ENCODE measurements at places on chromosomes 5 and 9.

DNA sequence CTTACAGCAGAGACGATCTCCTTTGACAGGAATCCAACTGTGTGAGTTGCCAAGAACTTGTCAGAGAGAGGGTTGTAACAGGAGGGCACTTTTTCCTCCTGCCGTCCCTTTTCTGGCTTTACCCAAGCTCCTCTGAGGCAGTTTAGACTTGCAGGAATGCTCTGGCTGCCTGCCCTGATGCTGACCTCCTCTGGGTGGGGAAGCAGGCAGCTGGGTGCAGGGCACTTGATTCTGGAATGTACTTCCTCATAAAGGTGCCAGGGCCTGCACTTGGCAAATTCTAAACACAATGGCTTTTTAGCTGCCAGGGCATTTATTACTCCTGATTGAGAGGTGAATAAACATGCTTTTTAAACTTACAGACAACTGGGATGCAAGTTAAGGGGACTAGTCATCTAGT is 190.4 kb downstream of the EPB41L4A start:
- no peak for DNase-seq

DNA sequence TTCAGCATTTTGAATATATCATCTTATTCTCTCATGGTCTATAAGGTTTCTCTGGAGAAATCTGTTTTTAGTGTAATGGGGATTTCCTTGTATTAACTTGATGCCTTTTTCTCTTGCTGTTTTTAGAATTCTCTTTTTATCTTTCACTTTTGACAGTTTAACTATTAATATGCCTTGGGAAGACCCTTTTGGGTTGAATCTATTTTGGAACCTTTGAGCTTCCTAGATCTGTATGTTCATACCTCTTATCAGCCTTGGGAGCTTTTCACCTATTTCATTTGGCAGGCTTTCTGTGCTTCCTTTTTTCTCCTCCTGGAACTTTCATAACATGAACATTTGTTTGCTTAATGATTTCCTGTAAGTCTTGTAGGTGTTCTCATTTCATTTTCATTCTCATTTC is 22.2 kb downstream of the RCL1 start:
- no peak for DNase-seq

GRCh38 chr9:124742940-124743339 is 28.2 kb downstream of the NR6A1 start:
- DNase-seq, result no peak

DNA sequence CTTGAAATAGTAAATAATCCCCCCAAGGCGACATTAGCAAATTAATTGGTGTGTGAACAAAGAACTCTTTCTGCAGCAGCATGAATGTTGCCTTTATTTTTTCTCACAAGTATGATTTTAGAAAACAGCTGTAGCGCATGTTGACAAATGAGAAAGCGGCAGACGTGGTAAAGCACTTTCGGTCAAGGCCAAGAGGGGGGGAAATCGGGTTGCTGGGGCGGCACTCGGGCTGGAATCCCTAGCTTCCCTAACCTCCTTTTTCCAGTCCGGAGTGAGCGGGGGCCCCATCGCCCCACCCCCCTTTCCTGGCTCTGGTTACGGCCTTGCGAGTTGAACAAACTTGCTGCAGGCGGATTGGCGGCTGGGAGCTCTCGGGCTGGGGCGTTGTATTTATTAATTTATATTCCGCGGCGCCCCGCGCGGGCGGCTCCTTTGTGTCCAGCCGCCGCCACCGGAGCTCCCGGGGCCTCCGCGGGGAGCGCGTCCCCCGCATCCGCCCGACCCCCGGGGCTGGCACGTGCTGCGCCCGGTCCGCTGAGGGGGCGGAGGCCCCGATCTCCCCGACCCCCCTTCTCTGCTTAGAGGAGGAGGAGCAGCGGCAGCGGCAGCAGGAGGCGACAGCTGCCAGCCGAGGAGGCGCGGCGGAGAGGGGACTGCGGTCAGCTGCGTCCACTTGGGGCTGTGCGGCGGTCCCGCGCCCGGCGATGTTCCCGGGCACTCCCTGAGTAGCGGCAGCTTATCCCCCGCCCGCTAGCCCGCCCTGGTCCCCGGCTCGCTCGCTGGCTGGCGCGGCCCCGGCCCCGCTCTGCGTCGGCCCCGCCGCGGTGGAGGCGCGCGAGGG is at the start of gene RHOBTB3:
RHOBTB3 (plus strand) TSS at position 607 of the 841 bp plus-strand sequence. CDS start 347 bp downstream, outside the sequence.
- DNase-seq, result peak; percentile 86

DNA sequence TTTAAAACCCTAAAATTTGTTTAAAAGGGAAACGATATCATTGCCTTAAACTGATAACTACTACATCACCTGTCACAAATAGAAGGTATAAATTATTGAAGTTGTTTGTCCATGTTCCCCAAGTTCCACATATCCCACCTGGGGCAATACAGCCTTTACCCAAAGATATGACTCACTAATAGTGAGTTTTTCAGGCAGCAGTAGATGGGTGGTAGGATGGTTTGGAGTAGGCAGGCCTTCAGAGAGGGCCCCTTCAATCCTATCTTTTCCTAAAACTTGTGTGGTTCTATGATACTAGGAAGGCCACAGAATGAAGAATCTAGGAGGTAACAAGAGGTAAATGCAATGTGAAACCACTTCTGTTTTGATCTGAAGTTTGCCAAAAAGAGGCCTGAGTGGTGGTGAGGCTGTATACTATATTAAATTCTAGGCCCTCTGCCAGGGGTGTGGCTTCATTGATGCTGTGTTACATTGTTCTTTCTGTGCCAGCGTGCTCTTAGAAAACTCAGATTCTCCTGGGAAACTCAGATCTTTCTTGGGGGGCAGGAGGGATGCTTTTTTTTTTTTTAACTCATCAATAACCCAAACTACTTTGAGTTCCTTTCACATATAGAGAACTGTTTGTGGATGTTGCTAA is 7.2 kb downstream of the CYSTM1 start:
- no peak for DNase-seq

DNA sequence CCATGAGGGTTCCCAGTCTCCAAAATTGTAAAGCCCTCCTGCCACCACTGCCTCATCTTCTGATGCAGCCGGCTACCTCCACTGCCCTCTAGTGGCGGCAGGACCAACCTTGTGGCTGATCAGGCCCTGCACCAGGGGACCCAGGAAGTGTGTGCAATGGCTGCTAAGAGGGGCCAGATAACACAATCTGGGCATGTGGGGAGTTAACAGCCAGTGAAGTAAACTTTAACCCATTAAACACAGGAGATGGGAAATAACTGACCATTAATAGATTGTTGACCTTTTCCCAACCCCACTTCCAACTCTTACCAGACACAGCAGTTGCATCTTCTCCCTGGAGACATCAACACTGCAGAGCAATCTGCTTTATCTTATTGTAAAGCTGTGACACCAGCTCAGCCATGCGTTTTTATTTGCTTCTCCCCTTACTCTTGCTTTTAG is 63.3 kb downstream of the FREM1 start:
- DNase-seq, result peak; percentile 2

DNA sequence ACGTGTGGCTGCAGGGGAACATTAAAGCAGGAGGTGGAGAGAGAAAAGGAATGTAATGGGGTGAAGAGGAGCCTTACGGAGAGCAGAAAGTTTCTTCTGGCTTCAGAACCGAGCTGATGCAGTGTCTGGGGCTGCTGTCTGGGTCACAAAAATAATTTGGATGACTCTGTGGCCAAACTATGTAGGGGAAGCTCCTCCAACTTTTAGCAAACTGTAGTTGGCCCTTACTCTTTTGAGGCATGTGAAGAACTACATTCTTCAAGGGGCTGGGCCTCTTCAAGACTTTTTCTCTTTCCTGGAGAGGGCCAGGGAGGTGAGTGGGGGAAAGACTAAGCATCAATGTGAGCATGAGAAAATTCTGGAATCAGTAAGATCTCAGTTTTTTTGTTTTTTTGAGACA is 31.9 kb upstream of the SPARC start:
- DNase-seq, result no peak

DNA sequence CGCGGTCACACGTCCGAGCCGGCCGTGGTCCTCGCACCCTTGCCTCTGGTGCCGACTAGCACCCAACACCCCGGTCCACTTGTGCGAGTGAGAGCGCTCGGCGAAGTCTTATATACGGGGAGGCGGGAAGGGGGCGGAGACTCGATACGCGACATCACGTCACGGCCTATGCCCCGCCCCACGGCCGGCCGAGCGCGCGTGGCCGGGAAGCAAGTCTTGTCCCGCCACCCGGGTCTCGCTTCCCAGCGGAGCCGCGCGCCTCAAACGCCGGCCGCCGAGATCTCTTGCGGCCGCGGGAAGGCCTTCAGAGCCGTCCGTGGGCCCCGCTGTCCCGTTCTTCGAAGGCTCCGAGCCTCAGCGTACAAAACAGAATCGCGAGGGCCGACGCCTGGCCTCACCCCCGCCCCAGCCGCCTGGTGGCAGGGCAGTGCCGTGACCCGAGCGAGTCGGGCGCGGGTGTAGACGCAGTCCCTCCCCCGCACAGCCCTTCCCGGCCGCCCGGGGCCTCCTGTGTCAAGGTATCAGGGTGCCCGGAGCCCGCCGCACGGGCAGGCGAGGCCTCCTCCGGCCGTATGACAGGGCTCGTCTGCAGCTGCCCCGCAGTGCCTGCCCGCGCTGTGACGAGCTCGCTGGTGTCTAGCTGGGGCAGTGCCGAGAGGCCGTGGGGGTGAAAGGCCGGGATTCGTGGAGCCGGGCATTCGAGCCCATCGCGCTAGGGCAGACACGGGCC is at the start of gene PLK2:
PLK2 (minus strand) TSS at position 85 of the 730 bp plus-strand sequence. CDS start 127 bp downstream, outside the sequence.
- DNase-seq, result peak; percentile 91

DNA sequence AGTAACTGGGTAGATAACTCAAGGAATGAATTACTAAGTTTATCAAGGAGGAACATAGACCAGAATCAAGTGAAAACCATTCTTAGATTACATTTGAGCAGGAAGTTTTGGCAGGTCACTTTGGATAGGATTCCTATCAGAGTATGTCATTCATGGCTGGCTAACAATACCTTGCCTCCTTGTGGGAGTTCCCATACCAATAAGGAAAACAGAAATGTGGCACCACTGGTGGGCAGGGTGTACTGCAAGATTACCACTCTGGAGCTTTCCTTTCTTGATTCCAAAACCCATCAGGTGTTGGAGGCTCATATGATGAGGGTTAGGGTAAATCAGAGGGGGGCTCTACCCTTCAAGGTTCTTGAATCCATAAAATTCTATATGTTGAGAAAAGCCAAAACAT is 18.6 kb upstream of the SPATA31D1 start:
- DNase-seq, result no peak

GRCh38 chr9:125262294-125262991 is 817 bp downstream of the GAPVD1 start:
- no peak for DNase-seq

- no peak for DNase-seq
These were observed 130.1 kb downstream of the C5orf15 start for GRCh38 chr5:133838286-133838685.

DNA sequence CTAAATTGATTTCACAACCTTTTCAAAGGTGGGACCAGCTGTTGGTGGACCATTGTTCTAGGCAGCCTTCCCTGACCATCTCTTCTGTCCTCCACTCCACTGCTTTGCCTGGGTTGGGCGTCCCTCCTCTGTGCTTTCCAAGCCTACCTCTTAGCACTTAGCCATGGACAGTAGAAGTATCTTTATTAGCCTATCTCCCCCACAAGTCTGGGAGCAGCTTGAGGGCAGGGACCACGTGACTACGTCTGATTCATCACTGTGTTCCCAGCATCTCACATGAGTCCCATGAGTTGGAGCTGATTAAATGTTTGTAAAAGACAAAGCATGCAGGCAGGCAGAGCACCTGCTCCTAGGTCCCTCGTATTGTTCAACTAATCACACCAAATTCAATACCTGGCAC is 20.9 kb downstream of the MORN5 start:
- no peak for DNase-seq

DNA sequence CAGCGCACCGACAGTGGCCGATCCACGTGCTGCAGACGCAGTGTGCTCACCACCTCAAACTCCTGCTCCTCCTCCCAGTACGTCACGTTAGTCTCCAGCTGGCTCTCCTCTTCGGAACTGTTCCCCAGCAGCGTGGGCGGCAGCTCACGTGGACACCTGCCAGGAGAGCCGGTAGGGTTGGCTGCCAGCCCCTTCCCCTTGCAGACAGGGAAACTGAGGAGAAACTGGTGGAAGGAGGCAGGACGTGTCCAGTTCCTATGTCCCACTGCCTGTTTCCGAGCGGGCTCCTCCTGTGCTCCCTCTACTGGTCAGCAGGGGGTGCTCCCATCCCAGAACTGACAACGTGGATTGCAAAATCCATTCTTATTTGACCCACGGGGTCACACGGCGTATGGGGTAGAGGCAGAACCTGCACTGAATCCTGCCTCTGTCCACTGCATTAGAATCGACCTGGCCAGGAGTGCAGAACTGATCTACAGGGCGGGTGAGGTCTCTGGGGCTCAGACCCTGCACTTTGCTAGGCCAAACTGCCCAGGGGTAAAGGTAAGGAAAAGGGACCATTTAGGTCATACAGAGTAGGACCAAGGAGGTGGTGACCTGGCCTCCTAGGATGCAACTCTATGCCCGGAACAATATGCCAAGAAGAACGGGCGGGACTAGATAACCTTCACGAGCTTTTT is 25.7 kb downstream of the PDGFRB start:
- peak; percentile 52 for DNase-seq

DNA sequence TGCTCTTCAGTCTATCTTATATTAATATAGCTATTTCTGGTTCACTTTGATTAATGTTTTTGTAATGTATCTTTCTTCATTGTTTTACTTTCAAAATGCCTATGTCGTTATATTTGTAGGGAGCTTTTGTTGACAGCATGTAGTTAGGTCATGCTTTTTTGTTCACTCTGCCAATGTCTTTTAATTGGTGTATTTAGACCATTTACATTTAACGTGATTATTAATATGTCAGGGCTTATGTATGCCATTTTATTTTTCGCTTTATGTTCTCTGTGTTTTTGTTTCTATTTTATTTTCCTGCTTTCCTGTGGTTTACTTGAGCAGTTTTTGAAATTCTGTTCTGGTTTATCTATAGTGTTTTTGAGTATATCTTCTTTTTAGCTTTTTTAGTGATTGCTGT is 10.8 kb downstream of the GARIN3 start:
- no peak for DNase-seq

DNA sequence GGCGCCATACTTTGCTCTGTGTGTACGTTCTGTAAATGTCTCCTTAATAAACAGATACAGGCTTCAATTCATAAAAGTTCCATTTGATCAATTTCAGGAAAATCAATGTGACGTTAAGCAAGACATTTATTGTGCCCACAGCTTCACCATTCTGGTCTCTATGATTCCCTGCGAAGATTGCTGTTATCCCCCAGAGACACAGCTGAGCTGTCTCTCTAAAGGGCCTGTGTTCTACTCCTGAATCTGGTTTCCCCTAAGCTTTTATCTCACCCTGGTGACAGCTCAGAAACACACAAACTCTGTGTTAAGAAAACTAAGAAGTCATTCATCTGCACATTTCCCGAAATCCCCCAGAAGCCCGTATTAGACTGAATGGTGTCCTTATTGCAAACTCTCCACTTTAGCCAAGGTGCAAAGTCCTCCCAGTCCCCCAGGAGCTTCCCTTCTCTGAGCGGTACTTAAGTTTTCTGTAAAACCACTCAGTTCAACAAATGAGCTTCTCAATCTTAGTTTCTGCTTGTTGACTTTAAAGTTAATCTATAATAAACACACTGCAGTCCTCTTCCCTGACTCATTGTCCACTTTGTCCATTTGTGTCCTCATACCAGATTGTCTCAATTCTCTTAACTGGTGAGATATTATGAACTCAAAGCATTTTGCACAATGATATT is 1.4 kb upstream of the C5orf15 start:
- DNase-seq, result no peak

GRCh38 chr5:76958991-76959767 is 6.3 kb downstream of the CRHBP start:
- no peak for DNase-seq
